ENCODE measurements at places on chromosomes 7 and 10. TPM values are rescaled to one million over a fixed set of nuclear protein-coding genes. Genes with fewer than 3 reads are reported as not detected.

ALOX5 gene
- 1.3 TPM for total RNA-seq

- no peak overlapping the region for H3K4me3 ChIP-seq
- no peaks in the 10 kb centered on the region for H3K4me1 ChIP-seq
- H3K27ac ChIP-seq, result no peak overlapping the region
- no peak for DNase-seq
- H3K27me3 ChIP-seq, result no peaks in the 10 kb centered on the region
- no peaks in the 10 kb centered on the region for H3K36me3 ChIP-seq
These were observed 596.8 kb downstream of the PTPRN2 start for GRCh38 chr7:157990881-157991250.

DNA sequence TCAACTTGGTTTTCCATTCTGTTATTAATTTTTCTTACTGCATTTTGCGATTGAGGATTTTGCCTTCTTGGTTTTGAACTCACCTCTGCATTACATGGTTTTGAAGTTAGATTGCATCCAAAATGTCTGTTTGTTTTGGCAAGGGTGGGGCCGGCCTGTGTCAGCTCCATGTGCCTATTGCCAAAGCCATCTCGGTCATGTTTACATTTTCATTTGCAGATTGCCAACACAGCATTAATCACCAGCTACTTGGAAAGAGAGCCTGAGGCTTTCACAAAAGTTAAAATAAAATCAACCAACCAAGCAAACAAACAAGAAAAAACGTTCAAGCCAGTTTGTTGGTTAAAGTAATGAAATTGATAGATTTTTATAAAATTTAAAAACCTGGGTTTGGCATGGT is 695.8 kb downstream of the TYW1 start:
- no peaks in the 10 kb centered on the region for H3K4me1 ChIP-seq
- no peaks in the 10 kb centered on the region for H3K27me3 ChIP-seq
- no peak overlapping the region for H3K27ac ChIP-seq
- no peak for DNase-seq
- H3K36me3 ChIP-seq, result no peaks in the 10 kb centered on the region

GRCh38 chr7:90629297-90629918 is 33.3 kb downstream of the CDK14 start:
- H3K27me3 ChIP-seq, result no peaks in the 10 kb centered on the region
- no peak for DNase-seq
- no peaks in the 10 kb centered on the region for H3K36me3 ChIP-seq
- H3K4me1 ChIP-seq, result peaks cover 19% of the 10 kb centered on the region

CHAT gene
- total RNA-seq, result not detected

DNA sequence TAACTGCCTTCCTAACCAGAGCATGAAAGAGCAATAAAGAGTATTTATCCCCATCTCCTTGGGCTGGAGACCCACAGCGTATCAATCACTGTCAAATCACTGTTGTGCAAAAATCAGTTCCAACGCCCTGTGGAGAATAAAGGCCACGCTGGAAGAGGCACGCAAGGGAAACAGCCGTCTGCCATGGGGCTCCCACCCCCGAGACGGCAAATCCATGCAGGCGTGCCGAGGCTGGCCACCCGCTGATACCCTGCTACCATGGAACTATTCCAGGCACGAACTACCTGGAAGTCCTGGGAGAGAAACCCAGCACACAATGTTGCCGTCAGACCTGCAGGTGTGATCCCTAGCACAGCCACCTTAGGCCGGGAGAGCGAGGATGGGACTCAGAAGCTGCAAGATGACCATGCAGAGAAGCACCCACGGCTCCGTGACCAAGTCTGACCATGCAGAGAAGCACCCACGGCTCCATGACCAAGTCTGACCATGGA is 185.3 kb downstream of the DIP2C start:
- DNase-seq, result no peak
- no peak overlapping the region for H3K4me3 ChIP-seq
- H3K36me3 ChIP-seq, result no peaks in the 10 kb centered on the region
- H3K27me3 ChIP-seq, result no peaks in the 10 kb centered on the region
- H3K4me1 ChIP-seq, result no peaks in the 10 kb centered on the region
- H3K27ac ChIP-seq, result no peak overlapping the region

FEZF1 gene
- not detected for total RNA-seq

GRCh38 chr10:76454506-76455140 is 1023.2 kb downstream of the LRMDA start:
- H3K4me3 ChIP-seq, result no peak overlapping the region
- DNase-seq, result no peak
- no peaks in the 10 kb centered on the region for H3K36me3 ChIP-seq
- H3K27ac ChIP-seq, result peak overlapping the region; percentile 68
- H3K27me3 ChIP-seq, result no peaks in the 10 kb centered on the region

TRIM50 gene
- total RNA-seq, result not detected

KIAA1549 gene
- total RNA-seq, result 2.1 TPM

UBE2D1 gene
- total RNA-seq, result 50.2 TPM

DNA sequence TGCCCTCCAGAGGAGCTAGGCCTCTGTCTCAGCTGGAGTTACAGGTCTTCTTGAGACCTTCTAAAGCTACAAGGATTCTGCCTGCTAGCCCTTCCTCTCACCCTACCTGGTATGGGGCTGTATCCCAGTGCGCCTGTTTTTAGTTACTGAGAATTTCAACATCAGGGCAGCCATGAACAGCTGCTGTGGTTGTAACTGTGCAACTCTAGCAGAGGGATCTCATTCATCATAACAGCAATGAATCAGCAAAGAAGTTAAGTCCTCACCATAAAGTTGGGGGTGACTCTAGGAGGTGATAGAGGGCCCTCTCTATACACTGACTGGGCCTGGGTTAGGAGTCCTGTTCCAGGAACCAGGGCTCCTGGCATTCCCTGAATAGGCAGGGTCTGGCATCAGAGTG is 14.0 kb upstream of the CDH23 start:
- no peaks in the 10 kb centered on the region for H3K27me3 ChIP-seq
- no peak overlapping the region for H3K27ac ChIP-seq
- H3K4me3 ChIP-seq, result no peak overlapping the region
- peaks cover 2% of the 10 kb centered on the region for H3K4me1 ChIP-seq
- no peaks in the 10 kb centered on the region for H3K36me3 ChIP-seq
- DNase-seq, result no peak

DNA sequence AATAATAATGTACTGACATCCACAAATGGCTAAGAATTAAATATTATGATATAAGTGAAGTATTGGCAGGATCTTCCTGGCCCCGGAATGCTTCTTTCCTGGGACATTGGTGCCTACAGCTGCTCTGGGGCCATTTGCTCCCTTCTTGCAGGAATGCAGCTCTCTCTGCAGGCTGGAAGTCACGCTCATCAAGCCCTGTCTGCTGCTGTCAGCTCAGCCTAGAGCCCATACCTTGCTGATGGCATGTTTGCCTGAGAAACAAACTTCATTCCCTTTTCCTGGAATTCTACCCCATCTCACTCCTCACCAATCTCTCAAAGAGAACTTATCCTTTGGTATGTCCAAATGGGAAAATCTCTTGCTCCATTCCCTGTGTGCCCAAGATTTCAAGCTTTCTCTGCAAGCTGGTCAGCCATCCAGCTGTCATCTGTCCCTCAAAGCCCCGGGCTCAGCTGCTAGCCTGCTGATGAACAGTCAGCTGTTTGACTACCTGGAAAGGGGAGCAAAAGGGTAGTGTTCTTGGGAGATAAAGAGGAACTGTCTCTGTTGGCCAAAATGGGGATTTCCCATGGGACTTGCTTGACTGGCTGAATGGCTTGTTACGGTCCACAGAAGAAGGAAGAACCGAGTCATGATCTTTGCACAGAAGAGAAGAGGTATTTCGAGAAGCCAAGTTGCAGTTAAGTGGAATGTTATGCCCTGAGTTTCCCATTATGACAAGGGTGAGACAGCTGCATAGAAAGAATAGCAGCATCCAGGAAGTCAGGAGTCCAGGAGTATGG is 12.0 kb upstream of the RASSF4 start:
- no peaks in the 10 kb centered on the region for H3K27me3 ChIP-seq
- no peaks in the 10 kb centered on the region for H3K4me1 ChIP-seq
- H3K4me3 ChIP-seq, result no peak overlapping the region
- peak; percentile 13 for DNase-seq
